ENCODE measurements at places on chromosomes 13 and 19. TPM values are rescaled to one million over a fixed set of nuclear protein-coding genes. Genes with fewer than 3 reads are reported as not detected.

The ZNF253 gene
- total RNA-seq = 13.7 TPM

The SIGLEC11 gene
- total RNA-seq = not detected

The HOOK2 gene
- 19.5 TPM for total RNA-seq

The LRRC8E gene
- total RNA-seq = not detected

The PCDH9 gene
- total RNA-seq = 0.50 TPM

The VAV1 gene
- 167 TPM for total RNA-seq

The PSG1 gene
- not detected for total RNA-seq

The ZNF829 gene
- 6.8 TPM for total RNA-seq

The IGFL2 gene
- not detected for total RNA-seq

The ATXN8OS gene
- total RNA-seq = not detected

The ZBTB32 gene
- total RNA-seq = 191 TPM

The PRKD2 gene
- total RNA-seq = 100.0 TPM
